Mammary epithelial cell (primary cell): ENCODE measurements at places on chromosomes 13 and 19. TPM values are rescaled to one million over a fixed set of nuclear protein-coding genes. Genes with fewer than 3 reads are reported as not detected.

DNA sequence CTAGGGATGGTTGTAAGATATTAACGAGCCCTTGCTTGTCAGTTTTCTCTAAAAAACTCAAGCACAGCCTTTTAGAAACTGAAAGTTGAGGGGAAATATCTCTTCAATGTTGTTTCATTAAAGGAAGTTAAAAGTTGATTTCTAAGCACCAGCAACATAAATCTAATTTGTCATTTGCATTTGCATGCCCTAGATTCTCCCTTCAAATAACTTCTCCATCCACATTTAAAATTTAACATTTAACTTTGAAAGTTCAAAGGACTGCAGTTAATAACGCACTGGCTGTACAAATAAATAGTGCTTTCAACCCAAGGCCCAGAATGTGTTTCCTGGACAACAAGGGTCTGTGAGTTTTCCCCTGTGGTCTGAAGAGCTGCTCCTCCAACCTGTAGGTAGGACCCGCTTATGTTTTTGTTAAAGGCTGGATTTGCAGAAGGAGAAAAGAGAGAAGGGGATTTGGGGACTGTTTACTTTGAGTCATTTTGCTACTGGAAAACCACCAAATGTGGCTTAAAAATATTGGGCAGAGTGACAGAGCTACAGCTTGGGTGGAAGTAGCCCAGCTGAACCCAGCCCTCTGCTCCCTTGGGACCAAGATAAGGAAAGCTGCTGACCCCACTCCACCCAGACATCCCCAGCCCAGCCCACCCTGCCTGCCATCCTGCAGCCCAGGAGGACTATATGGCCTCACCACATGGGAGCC lies 39.8 kb downstream of the TNFRSF19 start:
- no peak for DNase-seq

DNA sequence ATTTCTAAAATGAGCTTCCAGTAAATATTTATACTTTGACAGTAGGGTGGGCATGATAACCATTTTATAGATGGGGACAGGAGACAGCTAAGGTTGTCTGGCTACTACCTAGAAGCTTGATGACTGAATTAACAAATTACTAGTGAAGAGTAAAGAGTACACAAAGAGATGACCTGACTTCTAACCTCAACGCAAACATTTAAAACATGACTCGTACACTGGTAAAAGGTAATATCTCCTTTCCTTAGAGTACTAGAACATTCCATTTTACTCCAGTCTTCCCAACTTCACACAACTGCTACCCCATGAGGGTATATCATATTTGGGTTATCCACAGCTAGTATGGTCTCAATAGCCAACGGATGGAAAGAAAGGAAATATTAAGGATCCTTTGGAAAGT lies 258.9 kb downstream of the FOXO1 start:
- no peak for DNase-seq

DNA sequence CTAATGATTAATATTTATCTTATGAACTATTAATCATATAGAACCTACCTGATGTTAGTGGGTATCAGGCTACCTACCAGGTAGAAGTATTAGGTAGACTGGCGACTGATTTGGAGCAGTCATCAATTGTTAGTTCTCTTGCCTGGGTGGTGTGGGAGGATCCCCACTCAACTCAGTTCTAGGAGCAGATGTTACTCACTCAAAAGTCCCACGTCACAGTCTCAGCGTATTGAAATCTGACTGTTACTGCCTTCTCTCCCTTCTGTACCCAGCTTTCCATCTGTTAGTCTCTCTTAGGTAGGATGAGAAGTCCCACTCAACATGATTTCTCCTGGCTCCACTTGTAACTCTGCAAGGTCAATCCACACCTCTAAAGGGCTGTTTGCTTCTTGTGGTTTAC lies 102.7 kb downstream of the OLFM4 start:
- DNase-seq: no peak

GRCh38 chr13:74174810-74175209 lies 40.6 kb upstream of the KLF12 start:
- DNase-seq: peak; percentile 9

- DNase-seq: no peak
Observed at GRCh38 chr19:29275266-29275665, 62.3 kb upstream of the UQCRFS1 start.

The KASH5 gene
- not detected for polyA plus RNA-seq

- DNase-seq: no peak
Observed at GRCh38 chr13:112205990-112206389, 139.0 kb downstream of the SOX1 start.

The BABAM1 gene
- 94.5 TPM for polyA plus RNA-seq

GRCh38 chr19:3626473-3627350 lies at the start of gene CACTIN:
TSS of gene CACTIN (minus strand) at chr19:3626790. CDS start at chr19:3626762, 28 bp downstream.
- peak; percentile 96 for DNase-seq

DNA sequence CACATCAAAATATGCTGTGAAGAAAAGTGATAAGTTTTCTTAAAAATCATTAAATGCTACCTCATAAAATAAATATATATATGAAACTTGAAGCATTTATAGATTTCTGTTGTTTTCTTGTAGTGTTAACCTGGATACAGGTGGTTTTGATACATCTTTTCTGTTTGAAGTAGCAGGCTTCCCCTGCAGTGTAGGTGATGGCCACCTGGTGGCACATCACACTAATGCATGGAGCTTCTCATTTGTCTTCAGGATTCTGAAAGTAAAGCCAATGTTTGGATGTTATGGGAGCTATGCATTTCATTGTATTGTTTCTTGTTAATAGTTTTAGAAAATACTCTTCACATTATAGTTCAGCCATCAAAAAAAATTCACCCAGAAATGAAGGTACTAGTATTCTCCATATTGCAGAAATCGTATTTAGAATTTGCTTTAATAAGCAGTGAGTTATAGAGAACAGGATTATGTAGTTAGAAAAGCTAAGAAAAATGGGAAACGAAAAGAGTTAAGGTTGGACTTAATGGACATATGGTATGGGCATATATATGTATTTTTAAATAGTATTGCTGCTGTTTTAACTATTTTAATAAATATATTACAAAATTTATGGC lies 18.7 kb downstream of the GPR180 start:
- peak; percentile 28 for DNase-seq

GRCh38 chr13:104984296-104984818 lies 1551.1 kb downstream of the EFNB2 start:
- DNase-seq: peak; percentile 4

DNA sequence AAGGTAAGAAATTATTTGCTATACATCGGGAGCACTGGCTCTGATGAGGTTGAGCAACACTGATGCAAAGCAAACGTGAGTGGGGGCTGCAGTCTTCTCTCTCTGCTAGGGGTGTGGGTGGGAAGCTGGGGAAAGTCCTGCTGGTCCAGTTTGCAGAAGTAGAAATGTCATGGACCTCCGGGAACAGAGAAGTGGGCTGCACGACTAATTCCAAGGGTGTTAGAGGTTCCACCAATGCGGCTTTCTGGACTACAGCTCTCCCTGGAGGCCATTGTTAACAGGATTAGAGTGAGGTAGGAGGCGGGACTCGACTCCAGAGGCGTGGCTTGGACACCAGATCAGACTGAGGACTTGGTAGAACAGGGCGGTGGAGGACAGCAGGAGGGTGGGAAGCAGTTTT lies 5.7 kb upstream of the FBXO27 start:
- DNase-seq: peak; percentile 49

The CUL4A gene
- 50.8 TPM for polyA plus RNA-seq

DNA sequence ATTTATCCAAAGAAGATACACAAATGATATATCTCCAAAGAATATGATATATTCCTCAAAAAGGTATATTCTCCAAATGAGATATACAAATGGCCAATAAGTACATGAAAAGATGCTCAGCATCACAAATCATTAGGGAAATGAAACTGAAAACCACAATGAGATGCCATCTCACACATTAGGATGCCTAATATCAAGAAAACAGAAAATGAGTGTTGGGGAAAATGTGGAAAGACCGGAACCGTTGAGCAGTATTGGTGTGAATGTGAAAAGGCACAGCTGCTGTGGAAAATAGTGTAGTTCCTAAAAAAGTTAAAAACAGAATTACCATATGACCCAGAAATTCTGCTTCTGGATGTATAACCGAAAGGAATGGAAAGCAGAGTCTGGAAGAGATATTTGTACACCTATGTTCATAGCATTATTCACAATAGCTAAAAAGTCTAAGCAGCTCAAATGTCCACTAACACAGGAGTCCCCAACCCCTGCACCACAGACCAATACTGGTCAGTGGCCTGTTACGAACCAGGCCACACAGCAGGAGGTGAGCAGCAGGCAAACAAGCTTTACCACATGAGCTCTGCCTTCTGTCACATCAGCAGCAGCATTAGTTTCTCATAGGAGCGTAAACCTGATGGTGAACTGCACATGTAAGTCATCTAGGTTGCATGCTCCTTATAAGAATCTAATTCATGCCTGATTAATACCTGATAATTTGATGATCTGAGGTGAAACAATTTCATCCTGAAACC lies 291.9 kb downstream of the PCDH20 start:
- no peak for DNase-seq

- no peak for DNase-seq
Observed at GRCh38 chr13:91111476-91112200, 235.8 kb upstream of the MIR17HG start.

DNA sequence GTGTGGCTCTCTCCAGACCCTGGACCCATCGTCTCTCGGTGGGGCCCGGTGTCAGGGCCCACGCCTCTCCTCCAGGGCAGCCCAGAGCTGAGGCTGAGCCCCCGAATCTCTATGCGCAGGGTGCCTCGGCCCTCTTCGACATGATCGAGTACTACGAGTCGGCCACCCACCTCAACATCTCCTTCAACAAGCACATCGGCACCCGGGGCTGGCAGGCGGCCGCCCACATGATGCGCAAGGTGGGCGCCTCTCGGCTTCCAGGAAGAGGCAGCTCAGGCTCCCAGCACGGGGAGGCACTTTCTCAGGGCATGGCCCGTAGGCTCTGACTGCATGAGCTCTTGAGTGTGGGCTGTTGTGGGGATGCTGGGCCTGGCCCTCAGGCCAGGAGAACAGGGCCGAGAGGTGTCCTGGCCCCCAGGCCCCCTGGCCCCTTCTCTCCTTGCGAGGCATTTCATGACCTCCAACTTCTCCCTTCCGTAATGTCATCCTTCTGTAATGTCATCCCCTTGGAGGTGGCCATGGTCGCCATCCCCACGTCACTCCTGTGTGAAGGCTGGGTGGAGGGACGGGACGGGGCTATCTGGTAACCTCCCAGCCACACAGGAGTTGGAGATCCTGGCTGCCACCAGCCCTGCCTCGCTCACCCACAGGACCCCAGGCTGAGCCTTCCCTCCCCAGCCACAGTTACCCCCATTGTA lies 19.4 kb downstream of the NKPD1 start:
- DNase-seq: no peak

GRCh38 chr13:43994999-43995859 lies 115.5 kb downstream of the LACC1 start:
- DNase-seq: no peak

GRCh38 chr13:93769101-93769500 lies 542.5 kb downstream of the GPC6 start:
- no peak for DNase-seq

The TMEM255B gene
- 8.6 TPM for polyA plus RNA-seq

DNA sequence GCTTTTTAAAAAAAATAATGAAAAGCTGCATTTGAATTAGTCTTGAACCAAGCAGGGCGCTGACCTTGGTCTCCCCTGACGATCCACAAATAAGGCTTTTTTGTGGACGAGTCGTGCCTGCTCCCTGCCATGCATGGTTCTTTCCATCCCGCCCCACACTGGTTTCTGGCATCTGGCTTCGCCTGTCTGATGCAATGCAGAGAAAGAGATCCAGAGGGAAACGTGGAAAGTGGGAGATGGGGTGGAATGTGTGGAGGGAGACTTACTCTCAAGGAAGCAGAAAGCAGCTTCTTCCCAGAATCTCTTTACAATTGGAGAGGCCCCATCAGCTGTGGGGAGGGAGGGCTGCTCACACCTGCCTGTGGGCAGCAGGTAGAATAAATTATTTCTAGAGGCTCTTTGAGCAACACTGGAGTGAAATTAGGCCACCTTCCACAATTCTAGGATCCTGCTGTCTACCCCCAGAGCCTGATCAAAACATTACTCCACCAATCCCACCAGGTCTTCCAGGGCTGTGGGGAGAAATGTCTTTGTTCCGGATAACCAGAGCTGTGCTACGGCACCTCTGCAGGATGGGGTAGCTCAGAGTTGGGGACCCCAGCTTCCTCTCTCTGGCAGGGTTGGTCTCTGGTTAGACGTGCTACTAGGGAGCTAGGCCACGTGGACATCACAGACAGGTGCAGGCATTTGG lies 183.5 kb downstream of the UQCRFS1 start:
- no peak for DNase-seq

The C1QTNF9 gene
- not detected for polyA plus RNA-seq

The PTH2 gene
- polyA plus RNA-seq: not detected

GRCh38 chr19:23286477-23286876 lies 36.3 kb upstream of the ZNF724 start:
- DNase-seq: no peak

The TEAD2 gene
- polyA plus RNA-seq: 20.4 TPM

The PRSS57 gene
- polyA plus RNA-seq: not detected

GRCh38 chr13:86569974-86570373 lies 770.8 kb upstream of the SLITRK6 start:
- peak; percentile 16 for DNase-seq

- no peak for DNase-seq
Observed at GRCh38 chr19:45587873-45588272, 3.3 kb upstream of the OPA3 start.
